ENCODE measurements at places on chromosomes 2 and 18.

GRCh38 chr2:65453916-65454315 is 21.5 kb upstream of the SPRED2 start:
- DNase-seq, result no peak

DNA sequence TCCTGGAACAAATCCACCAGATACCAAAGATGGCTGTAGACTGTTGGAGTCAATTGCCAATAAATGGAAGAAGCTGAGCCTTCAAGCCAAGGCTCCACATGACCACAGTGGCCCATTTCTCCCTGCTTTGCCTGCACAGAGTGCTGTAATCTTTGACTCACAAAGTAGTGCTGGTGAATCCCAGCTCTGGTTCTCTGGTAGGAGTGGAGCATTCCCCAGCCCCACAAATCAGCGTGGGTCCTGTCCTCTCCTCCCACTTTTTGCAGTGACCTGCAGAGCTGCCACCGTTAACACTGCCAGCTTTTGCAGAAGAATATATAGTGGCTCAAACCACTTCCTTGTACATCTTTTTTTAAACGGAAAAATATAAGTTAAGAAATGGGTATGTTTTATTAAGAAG is 93.9 kb downstream of the MGAT5 start:
- DNase-seq, result no peak

- no peak for DNase-seq
Measured at GRCh38 chr2:217880891-217881290, 121.9 kb downstream of the TNS1 start.

- no peak for DNase-seq
Measured at GRCh38 chr18:57270156-57270555, 82.2 kb upstream of the ST8SIA3 start.

DNA sequence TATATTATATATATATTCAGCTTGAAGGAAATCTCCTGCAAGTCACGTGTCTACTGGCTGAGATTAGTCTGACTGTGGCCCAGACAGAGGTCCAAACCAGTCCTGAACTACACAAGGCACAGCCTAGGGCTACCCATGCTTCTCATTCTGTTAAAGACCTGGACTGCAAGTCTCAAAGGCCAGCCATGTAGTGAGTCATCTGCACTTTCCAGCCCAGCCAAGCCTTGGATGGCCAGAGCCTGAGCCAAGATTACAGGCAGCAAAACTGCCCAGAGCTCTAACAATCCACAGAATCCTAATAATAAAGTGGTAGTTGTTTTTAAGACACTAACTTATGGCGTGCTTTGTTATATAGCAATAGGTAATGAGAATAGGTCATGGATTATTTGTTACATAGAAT is 259.6 kb downstream of the SS18 start:
- DNase-seq, result no peak

DNA sequence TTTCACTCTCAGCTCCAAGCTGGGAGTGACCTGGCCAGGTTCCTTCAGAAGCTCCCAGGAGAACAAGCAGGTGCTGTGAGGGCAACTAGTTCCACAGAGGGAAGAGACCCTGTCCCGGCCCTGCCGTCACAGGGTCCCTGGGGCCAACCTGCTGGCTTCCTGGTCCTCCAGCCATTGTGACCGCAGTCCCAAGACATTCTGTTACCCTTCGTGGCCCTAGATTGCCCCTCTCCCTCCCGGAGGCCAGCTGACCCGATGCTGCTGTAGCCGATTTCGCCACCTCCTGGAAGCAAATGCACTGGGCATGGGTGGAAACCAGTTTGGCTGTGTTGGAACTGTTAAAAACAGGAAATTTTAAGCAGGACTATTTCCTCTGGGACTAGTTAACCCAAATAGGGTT is 55.4 kb downstream of the EPAS1 start:
- DNase-seq, result no peak

GRCh38 chr2:86338778-86339295 is 1.4 kb upstream of the REEP1 start:
- no peak for DNase-seq

DNA sequence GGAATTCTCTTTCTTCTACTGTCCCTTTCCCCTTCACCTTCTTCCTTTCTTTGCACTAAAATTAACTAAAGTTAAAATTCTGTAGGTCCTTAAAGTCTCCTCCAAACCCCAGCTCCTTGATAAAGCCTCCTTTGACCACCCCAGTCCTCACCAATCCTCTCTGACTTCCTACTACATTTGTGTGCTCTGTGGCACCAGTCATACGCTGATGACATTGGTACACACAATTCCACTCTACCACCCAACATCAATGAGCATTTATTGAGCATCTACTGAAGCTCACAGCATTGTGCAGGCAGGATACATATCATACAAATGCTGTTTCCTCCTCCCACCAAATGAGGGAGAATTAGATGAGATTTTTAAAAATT is 4.5 kb upstream of the SP5 start:
- no peak for DNase-seq

- DNase-seq, result no peak
Measured at GRCh38 chr18:31070206-31070605, 27.7 kb upstream of the DSC3 start.

Measured in stimulated activated CD4-positive, alpha-beta T cell treated with anti-CD3 and anti-CD28 coated beads, TNF-alpha, amount 100 ng/mL, for 1 hour (primary cell).